ENCODE measurements at places on chromosomes 4 and X.

DNA sequence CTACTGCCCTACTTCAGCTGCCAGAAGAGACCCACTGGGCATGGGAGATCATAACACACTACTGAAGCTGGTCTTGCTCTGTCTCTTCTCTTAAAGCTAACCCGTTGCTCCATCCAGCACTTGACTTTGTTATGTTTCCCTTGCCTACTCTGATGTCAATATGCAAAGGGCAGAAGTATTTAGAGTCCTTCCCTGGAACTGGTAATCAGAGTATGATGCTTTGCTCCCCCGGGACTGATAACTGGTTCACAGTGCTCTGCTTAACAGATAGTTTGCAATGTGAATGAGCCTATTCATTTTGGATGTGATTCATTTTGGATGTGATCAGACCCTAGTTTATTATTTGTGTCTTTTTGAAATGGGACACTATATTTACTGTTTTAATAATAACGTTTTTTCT, 12.3 kb upstream of the UCP1 start:
- DNase-seq, result no peak

- DNase-seq, result no peak
Measured at GRCh38 chrX:140346729-140347128, 158.1 kb downstream of the SOX3 start.

DNA sequence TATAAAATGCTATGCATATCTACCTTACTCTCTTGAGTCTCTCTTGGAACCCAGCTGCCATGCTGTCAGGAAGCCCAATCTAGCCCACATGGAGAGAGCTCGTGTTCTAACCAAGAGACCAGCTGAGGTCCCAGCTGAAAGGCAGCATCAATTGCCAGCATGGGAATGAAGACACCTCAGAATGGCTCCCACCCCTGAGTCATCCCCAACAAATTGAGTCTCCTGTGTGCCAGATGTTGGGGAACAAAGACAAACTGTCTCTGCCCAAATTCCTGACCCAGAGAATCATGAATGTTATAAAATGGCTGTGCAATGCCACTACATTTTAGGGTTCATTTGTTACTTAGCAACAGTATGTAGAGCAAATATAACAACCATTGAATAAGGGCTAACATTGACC, 105.2 kb upstream of the STX18 start:
- DNase-seq, result no peak

DNA sequence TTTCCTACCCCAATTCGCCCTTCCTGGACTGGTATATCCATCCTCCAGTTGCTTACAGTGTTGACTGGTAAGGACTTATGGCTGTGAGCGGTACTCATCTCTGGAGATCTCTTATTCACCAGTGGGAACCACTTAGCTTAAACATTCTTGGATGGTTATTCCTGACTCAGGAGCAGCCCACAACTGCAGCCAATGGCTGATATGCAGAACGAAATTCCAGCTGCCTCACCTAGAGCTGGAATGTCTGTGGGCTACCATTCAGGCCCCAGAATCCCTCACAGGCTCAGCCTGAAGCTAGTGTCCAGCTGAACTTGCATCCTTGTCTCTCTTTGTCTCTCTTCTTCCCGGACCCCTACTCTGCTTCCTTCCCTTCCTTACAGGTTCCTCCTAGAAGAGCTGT, 138.9 kb upstream of the SMIM31 start:
- DNase-seq, result no peak

DNA sequence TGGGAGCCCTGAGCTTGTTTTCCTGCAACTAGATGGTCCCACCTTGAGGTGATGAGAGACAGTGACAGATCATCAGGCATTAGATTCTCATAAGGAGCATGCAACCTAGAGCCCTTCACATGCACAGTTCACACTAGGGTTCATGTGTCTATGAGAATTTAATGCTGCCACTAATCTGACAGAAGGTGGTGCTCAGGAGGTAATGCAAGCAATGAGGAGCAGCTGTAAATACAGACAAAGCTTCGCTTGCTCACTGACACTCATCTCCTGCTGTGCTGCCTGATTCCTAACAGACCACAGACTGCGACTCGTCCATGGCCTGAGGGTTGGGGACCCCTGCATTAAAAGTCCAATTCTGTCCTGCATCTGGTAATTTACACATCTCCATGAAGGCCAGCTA, 141.6 kb downstream of the KCNIP4 start:
- no peak for DNase-seq

DNA sequence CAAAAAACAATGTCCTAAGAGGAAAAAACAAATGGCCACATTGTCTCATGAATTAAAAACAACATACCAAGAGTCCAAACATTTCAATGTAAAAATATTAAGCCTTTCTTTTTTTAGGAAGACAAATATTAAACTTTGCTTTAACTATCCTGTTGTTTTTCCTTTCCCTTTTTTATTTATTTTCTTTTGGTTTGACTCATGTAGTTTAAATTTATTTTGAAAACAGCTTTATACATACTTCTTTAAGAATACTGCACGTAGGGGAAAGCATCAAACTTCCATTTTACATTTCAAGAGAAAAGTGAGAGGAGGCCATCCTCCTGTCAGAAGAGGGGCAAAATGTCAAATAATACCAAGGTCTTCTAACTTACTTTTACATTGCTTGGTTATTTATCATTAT, 8.7 kb downstream of the GAB1 start:
- no peak for DNase-seq
